ENCODE measurements at places on chromosomes 12 and 14.

DNA sequence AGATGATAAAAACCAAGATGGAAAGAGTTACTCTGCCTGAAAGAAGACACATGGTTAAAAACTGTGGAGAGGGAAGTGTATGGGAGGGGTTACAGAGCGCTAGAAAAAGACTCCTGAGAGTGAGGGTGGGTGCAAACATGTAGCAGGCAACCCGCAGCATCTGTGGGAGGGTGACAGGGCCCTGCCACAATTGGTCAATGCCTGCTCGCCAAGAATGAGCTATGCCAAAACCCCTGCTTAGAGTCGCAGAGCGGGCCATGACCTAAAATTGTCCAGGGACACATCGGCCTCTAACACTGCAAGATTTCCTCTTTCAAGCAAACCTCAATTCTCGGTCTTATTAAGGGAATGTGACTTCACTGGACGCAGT lies 700 bp downstream of the PRKAG1 start:
- no peak for DNase-seq

DNA sequence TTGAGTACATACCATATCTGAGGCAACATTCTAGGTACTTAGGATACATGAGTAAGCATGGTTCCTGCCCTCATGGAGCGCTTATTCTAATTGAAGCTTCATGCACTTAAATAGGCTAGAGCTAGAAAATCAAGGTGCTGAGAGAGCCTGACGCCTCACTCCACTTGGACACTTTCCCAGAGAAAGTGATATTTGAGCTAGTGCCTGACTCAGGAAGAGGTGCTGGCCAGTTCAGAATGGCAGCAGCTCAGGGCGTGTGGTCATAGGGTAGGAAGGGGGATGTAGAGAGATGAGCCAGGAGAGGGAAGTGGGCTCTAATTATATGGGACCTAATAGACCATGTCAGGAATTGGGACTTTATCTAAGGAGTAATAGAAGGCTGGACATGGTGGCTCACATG lies 33.3 kb downstream of the TULP3 start:
- no peak for DNase-seq

DNA sequence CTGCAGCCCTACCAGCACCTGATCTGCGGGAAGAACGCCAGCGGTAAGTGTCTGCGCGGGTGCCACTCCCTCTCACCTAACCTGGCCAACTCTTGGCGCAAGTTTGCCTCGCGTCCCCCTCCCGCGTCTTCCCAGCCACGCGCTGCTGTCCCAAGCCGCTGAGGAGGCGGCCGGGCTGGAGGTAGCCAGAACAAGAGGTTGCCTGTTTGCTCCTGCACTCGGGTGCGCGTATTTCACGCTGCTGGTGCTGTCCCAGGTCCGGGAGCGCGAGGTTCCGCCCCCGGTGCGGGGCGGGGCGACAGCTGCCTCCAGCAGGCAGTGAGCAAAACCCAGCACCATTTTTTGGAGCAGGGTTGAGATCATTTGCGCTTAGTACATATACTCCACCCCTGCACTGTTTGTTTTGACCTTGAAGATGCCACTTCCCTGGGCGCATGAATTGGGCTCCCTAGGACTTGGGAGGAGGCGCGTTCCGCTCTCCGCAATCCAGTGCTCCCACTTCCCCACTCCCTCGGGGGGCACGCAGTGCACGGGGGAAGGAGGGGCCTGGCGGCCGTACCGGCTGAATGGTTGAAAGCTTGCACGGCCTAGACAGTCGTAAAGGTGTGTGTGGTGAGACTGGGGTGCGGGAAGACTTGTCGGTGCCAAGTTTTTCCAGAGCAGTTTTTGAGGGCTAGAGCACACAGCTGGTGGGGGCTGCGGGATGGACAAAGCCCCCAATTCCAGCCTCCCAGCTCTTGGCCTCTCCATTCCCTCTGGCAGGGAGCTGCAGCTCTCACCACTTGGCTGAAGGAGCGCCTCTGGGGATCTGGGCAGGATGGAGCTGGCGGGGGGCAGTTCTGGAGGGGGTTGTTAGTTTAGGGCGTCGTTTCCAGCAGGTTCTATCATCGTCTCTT lies 226.9 kb upstream of the CRY1 start:
- DNase-seq: peak; percentile 71

GRCh38 chr14:98292191-98292590 lies 979.8 kb downstream of the BCL11B start:
- DNase-seq: no peak

- no peak for DNase-seq
Measured at GRCh38 chr14:22210026-22210425, 379.0 kb downstream of the DAD1 start.

DNA sequence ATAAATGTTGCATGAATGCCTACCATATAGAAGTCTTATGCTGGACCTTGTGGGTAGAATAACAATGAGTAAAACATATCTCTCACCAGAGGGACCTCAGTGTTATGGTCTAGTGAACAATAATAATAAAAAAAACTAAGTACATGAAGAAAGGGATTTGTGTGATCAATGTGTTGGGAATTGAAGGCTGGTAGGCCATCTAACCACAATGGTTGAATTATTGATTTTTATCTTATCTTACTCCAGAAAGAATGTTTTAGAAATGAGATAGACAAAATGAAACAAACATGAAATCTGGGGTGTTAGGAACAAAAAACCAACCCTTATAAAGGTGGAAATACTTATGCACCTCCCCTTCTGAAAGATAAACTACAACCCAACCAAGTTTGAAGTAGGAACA lies 243.9 kb upstream of the LRIG3 start:
- DNase-seq: no peak

GRCh38 chr12:3527181-3527580 lies 36.2 kb downstream of the PRMT8 start:
- DNase-seq: no peak

DNA sequence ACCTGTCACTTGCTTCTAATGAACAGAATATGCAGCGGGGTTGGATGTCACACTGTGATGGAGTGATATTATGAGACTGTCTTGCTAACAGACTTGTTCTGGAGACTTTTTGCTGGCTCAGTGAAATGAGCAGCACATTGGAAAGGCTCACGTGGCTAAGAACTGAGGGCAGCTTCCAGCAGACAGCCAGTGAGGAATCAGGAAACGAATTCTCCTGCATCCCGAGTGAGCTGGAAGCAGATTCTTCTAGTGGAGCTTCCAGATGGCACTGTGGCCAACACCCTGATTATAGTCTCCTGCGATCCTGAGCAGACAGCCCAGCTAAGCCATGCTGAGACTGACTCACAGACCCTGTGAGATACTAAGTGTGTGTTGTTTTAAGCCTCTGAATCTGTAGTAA lies 16.1 kb upstream of the TSPAN9 start:
- no peak for DNase-seq

DNA sequence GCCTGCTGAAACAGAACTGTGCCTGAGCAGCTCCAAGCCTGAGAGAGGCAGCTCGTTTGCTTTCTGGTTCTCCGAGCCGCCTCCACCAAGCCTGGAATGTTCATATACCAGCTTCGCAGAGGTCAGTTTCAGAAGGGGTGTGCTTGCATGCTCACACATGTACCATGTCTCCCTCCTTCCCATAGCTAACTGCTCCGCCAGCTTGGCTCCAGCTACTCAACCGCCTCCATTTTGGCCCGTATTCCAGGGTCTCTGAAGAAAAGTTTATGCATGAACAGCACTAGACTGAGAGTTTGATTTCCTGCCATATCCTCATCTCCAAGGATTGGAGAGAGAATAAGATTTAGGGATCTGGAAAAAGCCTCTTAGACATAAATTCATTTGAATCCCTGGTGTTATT lies 103.7 kb downstream of the SMOC1 start:
- DNase-seq: no peak

DNA sequence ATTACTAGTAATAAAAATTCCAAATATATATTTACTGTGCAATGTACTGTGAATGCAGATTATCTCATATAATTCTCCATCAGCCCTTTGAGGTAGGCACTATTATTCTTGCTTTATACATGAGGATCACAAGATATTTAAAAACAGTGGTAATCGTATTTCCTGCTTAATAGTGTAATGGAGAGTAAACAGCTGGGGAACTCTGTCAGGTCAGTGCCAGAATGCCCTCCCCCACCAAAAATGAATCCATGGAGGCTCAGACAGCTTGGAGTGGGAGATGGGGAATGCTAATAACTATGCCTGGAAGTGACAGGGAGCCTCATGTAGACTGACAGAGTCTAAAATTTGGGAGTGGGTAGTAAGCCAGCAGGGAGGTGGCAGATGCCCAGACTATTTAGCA lies 153.6 kb downstream of the PAH start:
- no peak for DNase-seq

DNA sequence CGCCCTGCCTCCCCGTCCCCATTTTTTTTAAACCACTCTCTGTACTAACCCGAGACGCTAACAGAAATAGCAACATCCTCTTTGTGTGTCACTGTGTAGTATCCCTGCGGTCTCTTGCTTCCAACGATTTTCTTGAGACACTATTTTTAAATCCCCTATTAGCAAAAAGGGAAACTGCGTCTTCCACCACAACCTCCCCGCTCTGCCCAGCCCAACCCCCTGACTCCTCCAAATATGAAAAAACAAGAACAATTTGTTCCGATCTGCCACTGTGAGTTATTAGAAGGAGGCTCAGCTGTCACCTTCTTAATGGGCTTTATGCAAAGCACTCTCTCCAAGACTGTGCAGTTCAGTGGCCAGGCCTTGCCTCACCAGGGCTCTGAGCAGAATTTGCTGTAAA lies 76.3 kb downstream of the MAP1LC3B2 start:
- no peak for DNase-seq

GRCh38 chr14:60670989-60671388 lies 21.7 kb upstream of the SIX1 start:
- DNase-seq: no peak

DNA sequence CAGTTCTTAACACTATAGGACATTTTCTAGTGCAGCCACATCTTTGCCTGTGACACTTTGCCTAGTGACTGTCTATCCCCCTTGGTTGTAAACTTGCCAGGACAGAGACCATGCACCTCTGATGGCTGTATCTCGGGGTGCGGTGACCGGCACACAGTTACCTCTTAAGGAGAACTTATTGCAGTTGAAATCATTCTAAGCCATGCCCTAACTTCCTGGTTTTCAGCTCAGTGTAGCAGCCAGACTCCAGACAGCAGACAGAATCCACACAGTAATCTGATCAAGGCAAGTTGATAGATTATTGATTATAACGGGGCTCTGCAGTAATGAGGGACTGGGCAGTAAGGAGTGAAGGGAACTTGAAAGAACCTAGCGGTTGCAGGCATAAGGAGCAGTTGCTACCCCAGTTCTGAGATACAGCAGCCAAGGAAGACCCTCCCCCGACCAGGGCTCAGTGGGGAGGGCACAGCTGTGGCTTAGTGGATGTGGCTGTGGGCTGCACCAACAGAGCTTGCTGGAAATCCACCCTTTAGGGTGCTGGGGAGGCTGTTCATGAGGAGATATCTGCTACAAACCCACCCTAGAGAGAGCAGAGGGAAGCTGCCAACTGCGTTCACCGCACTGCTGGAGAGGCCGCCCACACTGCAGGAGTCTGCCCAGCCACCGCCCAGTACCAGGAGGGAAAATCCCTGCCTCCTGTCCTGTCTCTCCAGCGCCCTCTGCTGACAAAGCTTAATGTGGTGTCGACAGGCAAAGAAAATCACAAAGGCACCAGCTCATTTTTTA lies 58.2 kb upstream of the BEGAIN start:
- DNase-seq: peak; percentile 71

GRCh38 chr14:52067873-52068614 lies 815 bp downstream of the NID2 start:
- no peak for DNase-seq

DNA sequence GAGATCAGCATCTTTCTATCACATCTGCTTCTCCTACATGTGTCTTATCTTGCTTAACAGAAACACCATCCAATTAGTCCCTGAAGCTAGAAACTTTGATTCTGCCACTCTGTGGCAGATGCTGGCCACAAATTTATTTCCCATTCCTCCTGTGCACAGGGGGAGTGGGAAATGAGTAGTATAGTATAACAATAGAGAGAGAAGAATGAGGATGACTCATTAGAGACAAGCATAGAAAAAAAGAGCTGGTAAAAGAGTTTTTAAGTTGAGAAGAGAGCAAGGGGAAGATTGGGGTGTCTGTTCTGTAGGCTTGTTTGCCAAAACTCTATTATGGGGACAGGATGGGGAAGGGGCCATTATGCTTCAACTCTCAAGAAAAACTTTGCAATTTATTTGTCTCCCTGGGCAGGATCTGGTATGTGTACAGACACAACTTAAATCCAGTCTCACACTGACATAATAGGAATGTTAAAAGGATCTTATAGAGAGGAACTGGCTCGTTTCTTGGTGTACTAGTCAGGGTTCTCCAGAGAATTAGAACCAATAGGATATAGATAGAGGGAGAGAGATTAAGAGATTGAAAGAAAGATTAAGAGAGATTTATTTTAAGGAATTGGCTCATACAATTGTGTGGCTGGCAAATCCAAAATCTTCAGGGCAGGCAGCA lies 142.6 kb upstream of the CPSF6 start:
- no peak for DNase-seq

GRCh38 chr14:75186953-75187352 lies 10.5 kb upstream of the TMED10 start:
- no peak for DNase-seq

- no peak for DNase-seq
Measured at GRCh38 chr12:56107242-56107641, 2.9 kb downstream of the PA2G4 start.

DNA sequence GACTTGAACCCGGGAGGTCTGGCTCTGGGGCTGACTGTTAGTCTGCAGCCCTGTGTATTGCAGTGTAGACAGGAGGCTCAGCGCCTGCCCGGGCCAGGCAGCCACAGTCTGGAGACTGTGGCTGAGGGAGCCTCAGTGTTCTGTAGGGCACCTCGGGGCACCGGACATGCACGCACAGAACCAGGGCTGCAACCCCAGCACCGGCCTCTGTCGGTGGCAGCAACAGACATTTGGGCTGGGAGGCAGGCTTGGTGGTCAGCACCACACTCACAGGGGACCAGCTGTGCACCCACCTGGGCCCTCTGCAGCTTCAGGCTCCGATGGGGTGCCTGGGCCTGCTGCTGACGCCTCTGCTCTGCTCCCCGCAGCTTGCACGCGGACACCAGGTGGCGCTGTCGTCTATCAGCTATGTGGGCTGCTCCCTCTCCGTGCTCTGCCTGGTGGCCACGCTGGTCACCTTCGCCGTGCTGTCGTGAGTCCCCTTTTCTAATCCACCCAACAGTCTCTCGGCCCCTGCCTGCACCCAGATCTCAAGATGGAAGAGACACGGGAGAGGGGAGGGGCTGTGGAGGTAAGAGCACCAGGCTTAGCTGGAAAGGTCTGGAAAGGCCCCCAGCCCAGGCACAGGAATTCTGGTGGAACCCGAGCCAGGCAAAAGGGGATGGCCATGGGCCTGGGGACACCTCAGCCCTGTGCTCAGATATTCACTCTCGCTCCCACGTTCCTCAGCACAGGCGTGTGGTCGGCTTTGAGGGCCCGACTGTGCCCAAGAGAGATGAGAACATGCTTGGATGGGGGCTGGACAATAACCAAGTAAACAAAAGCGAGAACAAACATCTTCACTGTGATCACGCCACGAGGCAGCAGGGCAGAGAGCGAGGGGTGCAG lies 151.0 kb downstream of the ADGRD1 start:
- DNase-seq: peak; percentile 80
